Esophagus muscularis mucosa (tissue), 4 donors: ENCODE measurements at places on chromosomes 3 and 15. TPM values are rescaled to one million over a fixed set of nuclear protein-coding genes. Genes with fewer than 3 reads are reported as not detected.
A peak's percentile ranks its signal among the peaks of the same experiment; 100 is the strongest.

Gene FRMD5
- 0.42 TPM for total RNA-seq

- peak; percentile 4 for DNase-seq
- no peak overlapping the region for H3K4me3 ChIP-seq
- no peaks in the 10 kb centered on the region for H3K36me3 ChIP-seq
- H3K27me3 ChIP-seq = no peaks in the 10 kb centered on the region
- H3K27ac ChIP-seq = no peak overlapping the region
Measured at GRCh38 chr3:71372911-71373637, 210.5 kb downstream of the FOXP1 start.

Gene UROC1
- not detected for total RNA-seq

- no peaks in the 10 kb centered on the region for H3K4me1 ChIP-seq
- DNase-seq = no peak
- no peaks in the 10 kb centered on the region for H3K36me3 ChIP-seq
- no peak overlapping the region for H3K4me3 ChIP-seq
Measured at GRCh38 chr15:97189162-97189780, 771.2 kb upstream of the ARRDC4 start.

DNA sequence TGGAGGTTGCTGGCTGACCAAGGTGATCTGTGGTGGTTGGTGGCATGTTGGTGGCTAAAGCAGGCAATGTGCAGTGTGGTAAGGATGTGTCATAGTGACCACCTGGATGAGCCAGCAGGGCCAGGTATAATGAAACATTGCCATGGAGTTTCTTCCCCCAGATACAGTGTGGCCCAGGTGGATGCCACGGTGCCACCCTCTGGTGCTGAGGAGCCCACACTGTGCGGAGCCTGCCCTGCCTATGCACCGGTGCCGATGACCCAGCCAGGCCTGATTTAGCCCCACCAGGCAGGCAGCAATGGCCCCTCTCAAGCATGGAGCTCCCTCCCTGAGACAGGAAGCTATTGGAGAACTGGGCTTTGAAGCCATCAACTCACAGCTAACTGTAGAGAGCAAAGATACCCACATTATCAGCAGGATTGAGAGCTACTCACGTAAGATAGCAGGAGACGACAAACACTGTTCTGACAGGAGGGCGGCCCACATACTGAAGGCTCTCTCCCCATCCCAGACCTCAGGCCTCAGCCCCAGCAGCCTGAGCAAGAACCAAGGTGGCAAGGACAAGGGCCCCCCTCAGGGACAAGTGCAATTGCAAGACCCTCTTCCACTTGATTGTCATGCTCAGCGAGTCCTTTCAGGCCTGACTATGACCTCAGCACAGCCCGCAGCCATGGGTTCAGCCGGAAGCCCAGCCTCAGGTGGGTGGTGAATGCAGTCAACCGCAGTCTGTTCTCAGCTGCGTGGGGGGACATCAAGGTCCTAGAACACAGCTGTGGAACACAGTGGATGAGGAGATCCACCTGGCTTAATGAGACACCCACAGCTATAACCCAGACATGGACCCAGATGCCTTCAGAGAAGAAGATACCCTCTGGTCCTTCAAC is 82.8 kb upstream of the CDV3 start:
- no peaks in the 10 kb centered on the region for H3K27me3 ChIP-seq
- DNase-seq = peak; percentile 78
- H3K4me3 ChIP-seq = no peak overlapping the region
- no peak overlapping the region for H3K27ac ChIP-seq
- H3K36me3 ChIP-seq = no peaks in the 10 kb centered on the region

DNA sequence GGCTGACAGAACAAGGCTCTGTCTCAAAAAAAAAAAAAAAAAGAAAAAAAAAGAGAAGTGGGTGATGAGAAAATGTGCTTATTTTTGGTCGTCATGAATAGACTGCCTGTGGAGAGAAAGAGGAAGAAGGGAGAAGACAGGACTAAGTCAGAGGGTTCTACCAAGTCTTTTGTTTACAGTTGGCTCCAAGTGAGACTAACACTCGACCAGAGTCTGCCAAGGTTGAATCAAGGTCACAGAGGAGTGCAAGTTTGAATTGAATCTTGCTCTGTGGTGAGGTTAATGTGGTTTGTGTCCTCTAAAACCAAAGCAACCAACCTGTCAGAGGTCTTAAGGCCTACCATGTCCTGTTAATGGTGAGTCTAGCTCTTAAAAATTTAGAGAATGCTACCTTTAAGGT is 334.1 kb upstream of the GRM7 start:
- H3K4me3 ChIP-seq = no peak overlapping the region
- DNase-seq = no peak
- no peaks in the 10 kb centered on the region for H3K27me3 ChIP-seq
- no peaks in the 10 kb centered on the region for H3K36me3 ChIP-seq

Gene CIB1
- 40.2 TPM for total RNA-seq

GRCh38 chr3:177441276-177441812 is 244.1 kb upstream of the TBL1XR1 start:
- H3K27ac ChIP-seq = peak overlapping the region; percentile 84
- no peaks in the 10 kb centered on the region for H3K27me3 ChIP-seq
- H3K4me3 ChIP-seq = peak overlapping the region; percentile 52
- no peak for DNase-seq
- no peaks in the 10 kb centered on the region for H3K36me3 ChIP-seq
- H3K4me1 ChIP-seq = peaks cover 4% of the 10 kb centered on the region

Gene EPHB1
- total RNA-seq = 6.1 TPM

Gene STAB1
- 121 TPM for total RNA-seq

Gene PXK
- 35.3 TPM for total RNA-seq

GRCh38 chr3:100506355-100506754 is 13.9 kb downstream of the TMEM45A start:
- H3K27ac ChIP-seq = no peak overlapping the region
- no peak overlapping the region for H3K4me3 ChIP-seq
- no peaks in the 10 kb centered on the region for H3K4me1 ChIP-seq
- H3K36me3 ChIP-seq = no peaks in the 10 kb centered on the region
- H3K27me3 ChIP-seq = no peaks in the 10 kb centered on the region

- H3K27me3 ChIP-seq = no peaks in the 10 kb centered on the region
- H3K27ac ChIP-seq = no peak overlapping the region
- H3K4me1 ChIP-seq = no peaks in the 10 kb centered on the region
- no peaks in the 10 kb centered on the region for H3K36me3 ChIP-seq
- DNase-seq = no peak
Measured at GRCh38 chr3:120795959-120796358, 53.4 kb downstream of the GTF2E1 start.

DNA sequence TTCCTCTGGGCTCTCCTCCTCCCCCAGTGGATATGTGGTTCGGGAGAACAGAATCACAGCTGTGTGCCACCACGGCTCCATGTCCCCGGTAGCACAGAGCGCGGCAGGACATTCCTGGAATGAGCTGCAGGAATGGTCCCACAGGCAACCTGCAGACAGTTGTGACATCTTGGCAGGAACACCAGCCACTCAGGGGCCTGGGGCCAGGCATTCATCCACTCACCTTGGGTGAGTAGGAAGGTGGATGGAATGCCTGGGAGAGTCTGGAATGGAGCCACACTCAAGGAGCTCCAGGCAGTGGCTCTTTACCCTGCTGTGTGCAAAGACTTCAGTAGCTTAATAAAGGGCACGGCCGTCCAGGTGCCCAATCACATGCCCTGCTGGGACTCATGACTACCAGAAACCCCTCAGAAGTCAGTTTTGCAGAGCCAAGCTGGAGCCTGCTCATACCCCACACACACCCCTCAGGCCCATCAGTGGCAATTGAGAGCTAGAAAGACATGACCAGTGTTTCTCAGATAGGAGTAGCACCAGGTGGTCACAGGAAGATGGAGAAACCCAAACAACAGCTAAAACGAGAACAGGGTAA is 117.3 kb upstream of the PRR20G start:
- no peaks in the 10 kb centered on the region for H3K27me3 ChIP-seq
- H3K27ac ChIP-seq = no peak overlapping the region
- H3K36me3 ChIP-seq = no peaks in the 10 kb centered on the region
- no peaks in the 10 kb centered on the region for H3K4me1 ChIP-seq

- H3K4me1 ChIP-seq = no peaks in the 10 kb centered on the region
- no peaks in the 10 kb centered on the region for H3K27me3 ChIP-seq
- no peaks in the 10 kb centered on the region for H3K36me3 ChIP-seq
- H3K4me3 ChIP-seq = no peak overlapping the region
- no peak overlapping the region for H3K27ac ChIP-seq
Measured at GRCh38 chr3:141546586-141546985, 59.8 kb downstream of the RASA2 start.

- DNase-seq = no peak
- H3K27me3 ChIP-seq = no peaks in the 10 kb centered on the region
- no peak overlapping the region for H3K4me3 ChIP-seq
- no peaks in the 10 kb centered on the region for H3K36me3 ChIP-seq
- H3K27ac ChIP-seq = no peak overlapping the region
Measured at GRCh38 chr15:76158815-76159214, 99.0 kb downstream of the TMEM266 start.

DNA sequence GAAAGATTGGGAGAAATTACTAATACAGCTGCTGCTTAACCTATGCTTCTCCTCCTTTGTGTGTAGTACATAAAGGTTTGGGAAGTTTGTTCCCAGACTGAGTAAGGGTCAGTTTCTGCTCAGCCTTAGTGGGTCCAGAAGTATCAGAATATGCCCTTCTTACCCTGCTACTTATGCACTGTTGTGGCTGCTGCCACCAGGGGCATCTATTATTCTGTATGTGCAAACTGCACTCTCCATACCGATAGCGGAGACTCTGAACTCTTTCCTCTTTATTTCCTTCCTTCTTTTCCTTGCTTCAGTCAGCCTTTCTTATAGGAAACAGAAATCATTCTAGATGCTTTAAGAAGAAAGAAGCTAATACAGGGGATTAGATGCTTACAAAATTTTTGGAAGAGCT is 4.0 kb downstream of the NEDD4 start:
- H3K27ac ChIP-seq = no peak overlapping the region
- peaks cover 17% of the 10 kb centered on the region for H3K4me1 ChIP-seq
- no peak for DNase-seq
- no peaks in the 10 kb centered on the region for H3K27me3 ChIP-seq
- no peak overlapping the region for H3K4me3 ChIP-seq

Gene TRH
- total RNA-seq = not detected

- no peak overlapping the region for H3K27ac ChIP-seq
- H3K4me1 ChIP-seq = no peaks in the 10 kb centered on the region
- no peaks in the 10 kb centered on the region for H3K27me3 ChIP-seq
- peak; percentile 34 for DNase-seq
- no peak overlapping the region for H3K4me3 ChIP-seq
Measured at GRCh38 chr3:141248064-141248463, 16.4 kb downstream of the PXYLP1 start.

Gene CP
- 6.1 TPM for total RNA-seq

- no peak overlapping the region for H3K4me3 ChIP-seq
- no peak for DNase-seq
- no peaks in the 10 kb centered on the region for H3K27me3 ChIP-seq
- H3K36me3 ChIP-seq = no peaks in the 10 kb centered on the region
- no peak overlapping the region for H3K27ac ChIP-seq
Measured at GRCh38 chr15:86481720-86482119, 402.0 kb downstream of the AGBL1 start.

Gene LMOD3
- 1.7 TPM for total RNA-seq

Gene SLC2A2
- total RNA-seq = not detected

Gene DBR1
- 12.5 TPM for total RNA-seq

Gene ADAMTS9
- total RNA-seq = 45.3 TPM

Gene GPR27
- total RNA-seq = 4.3 TPM

- no peak for DNase-seq
- H3K4me1 ChIP-seq = peaks cover 7% of the 10 kb centered on the region
- no peak overlapping the region for H3K27ac ChIP-seq
- no peak overlapping the region for H3K4me3 ChIP-seq
- no peaks in the 10 kb centered on the region for H3K27me3 ChIP-seq
Measured at GRCh38 chr3:112097378-112097777, 11.2 kb downstream of the C3orf52 start.

DNA sequence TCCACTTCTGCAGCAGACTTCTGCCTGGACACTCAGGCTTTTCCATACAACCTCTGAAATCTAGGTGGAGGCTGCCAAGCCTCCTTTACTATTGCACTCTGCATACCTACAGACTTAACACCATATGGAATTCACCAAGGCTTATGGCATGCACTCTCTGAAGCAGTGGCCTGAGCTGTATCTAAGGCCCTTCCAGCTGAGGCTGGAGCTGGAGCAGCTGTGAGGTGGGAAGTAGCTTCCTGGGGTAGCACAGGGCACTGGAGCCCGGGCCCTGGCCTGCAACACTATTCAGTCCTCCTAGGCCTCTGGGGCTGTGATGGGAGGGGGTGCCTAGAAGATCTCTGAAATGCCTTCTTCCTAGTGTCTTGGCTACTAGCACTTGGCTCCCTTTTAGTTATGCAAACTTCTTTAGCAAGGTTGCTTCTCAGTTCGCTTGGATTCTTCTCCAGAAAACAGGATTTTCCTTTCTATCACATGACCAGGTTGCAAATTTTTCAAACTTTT is 186.6 kb upstream of the RORA start:
- DNase-seq = no peak
- no peaks in the 10 kb centered on the region for H3K27me3 ChIP-seq
- no peaks in the 10 kb centered on the region for H3K36me3 ChIP-seq
- H3K4me3 ChIP-seq = no peak overlapping the region
- peaks cover 12% of the 10 kb centered on the region for H3K4me1 ChIP-seq

GRCh38 chr15:38997841-38998240 is 433.2 kb upstream of the RASGRP1 start:
- no peak overlapping the region for H3K27ac ChIP-seq
- H3K36me3 ChIP-seq = no peaks in the 10 kb centered on the region
- peaks cover 26% of the 10 kb centered on the region for H3K4me1 ChIP-seq
- H3K4me3 ChIP-seq = no peak overlapping the region

Gene CCDC39
- 0.17 TPM for total RNA-seq

- H3K4me1 ChIP-seq = no peaks in the 10 kb centered on the region
- no peak overlapping the region for H3K4me3 ChIP-seq
- no peak for DNase-seq
- H3K27ac ChIP-seq = no peak overlapping the region
- H3K36me3 ChIP-seq = no peaks in the 10 kb centered on the region
Measured at GRCh38 chr3:76134166-76134565, 348.8 kb upstream of the ZNF717 start.

Gene NANOGP8
- 0.71 TPM for total RNA-seq

Gene GHSR
- total RNA-seq = not detected

DNA sequence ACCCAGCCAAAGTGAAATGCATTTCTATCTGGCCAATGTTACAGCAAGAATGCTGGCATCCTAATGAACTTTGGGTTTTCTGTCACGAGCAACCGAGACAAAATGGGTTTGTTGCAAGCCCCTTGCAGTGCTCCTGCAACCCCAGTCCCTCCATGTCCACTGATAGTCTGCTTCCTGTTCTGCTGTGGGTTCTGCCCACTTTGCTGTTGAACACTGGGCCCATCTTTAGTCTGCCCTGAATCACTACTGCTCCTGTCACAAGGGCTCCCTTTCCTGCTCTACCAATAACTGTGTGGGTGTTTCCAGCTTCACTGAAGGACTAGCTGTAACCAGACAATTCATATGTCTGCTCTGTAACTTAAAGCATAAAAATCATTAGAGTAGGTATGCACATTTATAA is 12.7 kb upstream of the OXSR1 start:
- no peak overlapping the region for H3K4me3 ChIP-seq
- DNase-seq = peak; percentile 26
- no peak overlapping the region for H3K27ac ChIP-seq
- H3K27me3 ChIP-seq = no peaks in the 10 kb centered on the region
